ENCODE measurements at places on chromosomes 16 and 17. TPM values are rescaled to one million over a fixed set of nuclear protein-coding genes. Genes with fewer than 3 reads are reported as not detected.

GRCh38 chr16:143456-143855 is 5.0 kb upstream of the NPRL3 start:
- DNase-seq = no peak

DNA sequence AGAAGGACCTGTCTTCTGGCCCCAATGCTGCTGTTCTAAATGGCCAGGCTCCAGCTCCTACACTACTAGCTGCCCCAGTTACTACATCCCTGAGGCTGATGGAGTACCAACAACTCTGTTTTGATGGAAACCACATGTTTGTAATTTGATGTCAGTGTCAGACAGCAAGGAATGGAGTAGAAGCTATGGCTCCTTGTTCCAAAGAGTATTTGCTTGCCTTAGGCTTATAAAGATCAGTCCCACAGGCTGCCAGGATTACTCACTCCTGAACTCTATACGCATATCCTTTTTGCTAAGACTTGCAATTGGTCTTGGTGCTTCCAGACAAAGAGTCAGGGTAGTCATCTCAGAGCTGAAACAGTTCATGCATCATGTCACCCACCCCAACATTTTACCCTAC is 139.6 kb downstream of the HS3ST3A1 start:
- DNase-seq = no peak

GRCh38 chr17:80455336-80455710 is 21.1 kb downstream of the NPTX1 start:
- DNase-seq = no peak

GRCh38 chr17:81999587-81999975 is 22.2 kb downstream of the ASPSCR1 start:
- DNase-seq = no peak

DNA sequence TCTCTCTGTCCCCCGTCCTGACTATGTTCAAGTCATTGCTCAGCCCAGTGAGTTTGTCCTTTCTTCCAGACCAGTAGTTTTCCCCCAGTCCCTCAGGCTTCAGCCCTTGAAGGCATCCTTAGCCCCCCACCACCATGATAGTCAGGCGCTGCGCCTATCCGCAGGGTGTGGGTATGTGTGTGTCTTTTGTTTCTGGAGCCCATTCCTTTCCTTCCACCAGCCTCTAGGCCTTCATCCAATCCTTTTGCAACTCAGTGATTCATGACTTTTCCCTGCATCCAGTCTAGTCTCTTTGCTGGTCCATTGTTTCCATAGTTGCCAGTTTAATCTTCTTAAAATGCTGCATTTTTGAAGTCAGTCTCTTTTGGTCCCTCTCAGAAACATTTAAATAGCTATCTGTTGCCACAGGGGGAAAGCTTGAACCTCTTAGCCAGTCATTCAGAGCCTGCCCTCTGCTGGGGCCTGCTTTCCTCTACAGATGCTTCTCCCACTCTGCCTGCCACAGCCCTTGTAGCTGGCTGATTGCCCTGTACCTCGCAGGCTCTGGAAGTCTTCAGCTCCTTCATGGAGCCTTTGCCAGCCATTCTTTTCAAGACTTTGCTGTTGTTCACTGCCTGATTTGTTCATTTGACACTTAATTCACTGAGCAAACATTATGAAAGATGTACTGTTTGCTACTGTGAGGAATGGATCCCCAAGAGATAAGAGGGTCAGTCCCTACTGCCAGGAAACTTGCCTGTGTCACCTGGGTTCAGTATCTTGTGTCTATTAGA is 55.9 kb upstream of the ADCY7 start:
- DNase-seq = no peak

DNA sequence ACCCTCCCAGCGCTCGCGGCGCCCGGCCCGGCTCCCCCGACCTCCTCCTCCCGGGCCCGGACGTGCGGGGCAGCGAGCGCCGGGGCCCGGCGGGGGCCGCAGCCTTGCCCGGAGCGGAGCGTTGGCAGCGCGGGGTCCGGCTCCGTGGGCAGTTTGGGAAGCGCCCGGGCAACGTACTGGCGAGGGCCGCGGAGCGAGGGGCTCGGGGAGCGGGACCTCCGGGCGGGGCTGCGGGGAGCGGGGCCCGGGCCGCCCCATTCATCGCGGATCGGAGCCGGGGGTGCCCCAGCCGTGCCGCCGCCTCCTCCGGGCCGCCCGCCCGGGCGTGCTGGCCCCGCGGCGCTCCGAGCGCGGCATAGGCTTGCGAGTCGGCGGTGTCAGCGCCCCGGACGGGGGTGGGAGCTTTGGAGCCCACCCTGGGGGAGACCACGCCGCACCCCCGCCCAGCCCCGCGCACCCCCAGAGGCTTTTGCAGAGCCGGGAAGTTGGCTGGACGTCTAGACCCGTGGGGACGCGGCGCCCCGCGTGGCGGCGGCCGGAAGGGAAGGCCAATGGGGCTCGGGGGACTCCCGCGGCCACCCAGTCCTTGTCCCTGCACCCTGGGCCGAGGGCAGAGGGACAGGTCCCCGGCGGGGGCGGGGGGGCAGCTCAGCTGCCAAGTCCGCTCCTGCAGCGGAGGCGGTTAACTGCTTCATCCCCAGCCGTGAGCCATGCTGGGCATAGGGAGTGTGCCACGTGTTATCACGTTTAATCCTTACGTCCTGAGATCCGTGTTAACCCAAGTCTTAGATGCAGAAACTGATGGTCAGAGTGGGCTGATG is 852 bp downstream of the ZNF469 start:
- no peak for DNase-seq

- DNase-seq = no peak
These were observed 31.4 kb upstream of the PMFBP1 start for GRCh38 chr16:72203401-72203800.

GRCh38 chr16:23229714-23230113 is 47.2 kb downstream of the SCNN1G start:
- no peak for DNase-seq

GRCh38 chr16:84484579-84485254 is 19.7 kb downstream of the MEAK7 start:
- peak; percentile 55 for DNase-seq

GRCh38 chr16:71796501-71797097 is 12.0 kb downstream of the AP1G1 start:
- DNase-seq = no peak

DNA sequence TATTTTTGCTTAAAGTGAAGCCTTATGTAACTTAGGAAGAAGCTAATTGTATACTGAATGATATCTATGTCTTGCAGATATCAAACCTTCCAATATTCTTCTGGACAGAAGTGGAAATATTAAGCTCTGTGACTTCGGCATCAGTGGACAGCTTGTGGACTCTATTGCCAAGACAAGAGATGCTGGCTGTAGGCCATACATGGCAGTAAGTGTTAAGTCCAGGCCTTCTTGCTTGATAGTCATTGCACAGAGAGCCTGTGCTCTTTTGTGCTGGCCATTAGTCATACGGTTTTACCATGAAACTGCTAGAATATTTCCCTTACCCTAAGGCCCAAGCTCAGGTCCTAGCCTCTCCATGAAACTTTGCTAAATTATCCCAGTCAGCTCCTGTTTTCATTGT is 92.5 kb downstream of the MAP2K4 start:
- no peak for DNase-seq

DNA sequence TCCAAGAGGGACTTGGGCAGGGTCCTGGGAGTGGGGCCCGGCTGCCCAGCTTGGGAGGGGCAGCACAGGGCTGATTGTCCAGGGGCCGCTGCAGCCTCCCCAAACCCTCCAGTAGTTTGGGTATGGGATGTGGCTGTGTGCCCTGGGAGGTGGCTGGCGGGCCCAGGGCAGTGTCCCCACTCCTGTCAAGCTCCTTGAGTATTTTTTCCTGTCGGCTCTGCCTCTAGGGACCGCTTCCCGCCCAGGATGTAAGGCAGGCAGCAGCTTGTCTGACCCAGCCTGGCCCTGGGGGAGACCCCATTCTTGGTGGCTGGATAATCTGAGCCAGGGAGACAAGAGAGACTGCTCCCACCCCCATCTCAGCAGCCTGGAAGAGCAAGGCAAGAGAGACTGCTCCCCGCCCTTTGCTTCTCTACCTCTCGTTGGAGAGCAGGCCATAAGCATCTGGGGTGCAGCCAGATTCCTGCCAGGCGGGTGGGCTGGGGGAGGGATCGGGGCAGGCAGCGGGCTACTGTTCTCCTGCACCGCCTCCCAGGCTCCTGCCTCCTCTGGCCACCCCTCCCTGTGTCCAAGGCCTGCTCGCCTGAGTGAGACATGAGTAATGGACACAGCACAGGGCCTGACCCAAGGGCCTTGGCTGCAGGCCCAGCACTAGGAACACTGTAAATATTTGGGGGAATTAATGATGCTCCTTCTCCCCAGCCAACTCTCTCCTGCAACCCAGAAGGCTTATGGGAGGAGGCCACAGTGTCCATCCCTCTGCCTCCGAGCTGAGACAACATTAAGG is 18.4 kb upstream of the ITGA3 start:
- peak; percentile 82 for DNase-seq

DNA sequence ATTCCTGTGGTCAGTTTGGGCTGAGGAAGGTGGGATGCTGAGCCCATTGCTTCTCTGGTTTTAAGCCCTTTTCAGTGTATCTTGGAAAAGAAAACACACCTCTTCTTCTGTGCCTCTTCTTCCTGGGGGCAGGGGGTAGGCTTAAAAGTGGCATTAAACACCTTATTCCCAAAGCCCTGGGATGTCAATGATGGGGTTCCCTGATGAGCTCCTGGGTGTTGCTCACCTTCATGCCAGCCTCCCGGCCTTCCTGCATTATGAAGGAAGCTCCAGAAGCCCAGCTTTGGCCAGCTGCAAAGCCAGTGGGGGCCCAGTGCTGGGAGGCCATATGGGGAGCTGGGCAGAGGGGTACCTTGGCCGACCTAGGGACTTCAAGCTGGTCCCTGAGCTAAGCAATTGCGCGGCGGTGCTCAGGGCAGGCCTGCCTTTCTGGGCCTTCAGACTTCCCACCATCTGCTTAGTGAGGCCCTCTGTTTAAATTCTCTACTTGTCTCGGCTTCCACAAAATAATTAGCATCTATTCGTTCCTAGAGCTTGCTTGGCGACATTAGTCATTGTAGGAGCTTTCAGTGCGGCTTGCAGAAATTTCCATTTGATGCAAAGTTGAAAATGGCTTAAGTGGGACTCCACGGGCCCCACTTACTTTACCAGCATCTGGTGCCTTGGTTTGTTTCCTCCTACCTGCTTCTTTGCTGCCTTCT is 121.7 kb upstream of the NLRP1 start:
- no peak for DNase-seq

GRCh38 chr17:3748576-3748975 is 24.9 kb downstream of the HASPIN start:
- DNase-seq = no peak

DNA sequence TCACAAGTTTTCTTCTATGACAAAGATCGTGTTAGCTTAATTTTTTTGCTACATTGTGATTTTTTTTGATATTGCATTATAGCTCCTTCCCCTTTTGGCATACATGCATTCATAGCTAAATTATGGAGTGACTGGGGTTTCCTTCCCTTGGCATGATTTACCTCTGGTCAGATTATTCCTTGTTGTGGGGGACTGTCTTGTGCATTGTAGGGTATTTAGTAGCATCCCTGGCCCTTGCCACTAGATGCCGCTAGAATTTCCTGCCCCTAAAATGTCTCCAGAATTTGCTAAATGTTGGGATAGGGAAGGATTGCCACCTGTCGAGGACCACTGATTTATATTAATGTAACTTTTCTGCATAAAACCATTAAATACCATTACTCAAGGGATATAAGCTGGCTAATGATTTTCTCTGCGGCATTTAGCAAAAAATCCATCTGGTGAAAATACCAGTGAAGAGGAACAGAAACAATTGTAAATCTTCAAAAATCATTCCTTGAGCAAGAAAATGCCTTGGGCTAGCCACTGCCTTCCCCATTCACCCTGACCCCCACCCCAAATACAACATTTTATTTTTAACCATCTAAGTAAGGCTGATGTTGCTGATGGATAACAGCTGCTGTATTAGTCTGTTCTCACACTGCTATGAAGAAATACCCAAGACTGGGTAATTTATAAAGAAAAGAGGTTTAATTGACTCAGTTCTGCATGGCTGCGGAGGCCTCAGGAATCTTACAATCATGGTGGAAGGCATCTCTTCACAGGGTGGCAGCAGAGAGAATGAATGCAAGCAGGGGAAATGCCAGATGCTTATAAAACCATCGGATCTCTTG is 195.2 kb downstream of the MAP2K6 start:
- DNase-seq = no peak

PMP22 gene
- total RNA-seq = 250 TPM

MRC2 gene
- 46.1 TPM for total RNA-seq

CLEC10A gene
- 20.6 TPM for total RNA-seq

CD2BP2 gene
- total RNA-seq = 57.4 TPM

MAF gene
- 100 TPM for total RNA-seq

ABCA6 gene
- total RNA-seq = 106 TPM

NFAT5 gene
- 48.3 TPM for total RNA-seq

All from mesenteric fat pad (tissue), 1 donor.